ENCODE measurements at places on chromosomes 11 and 22.

GRCh38 chr11:81197396-81197795, 1536.3 kb downstream of the FAM181B start:
- no peak for DNase-seq

DNA sequence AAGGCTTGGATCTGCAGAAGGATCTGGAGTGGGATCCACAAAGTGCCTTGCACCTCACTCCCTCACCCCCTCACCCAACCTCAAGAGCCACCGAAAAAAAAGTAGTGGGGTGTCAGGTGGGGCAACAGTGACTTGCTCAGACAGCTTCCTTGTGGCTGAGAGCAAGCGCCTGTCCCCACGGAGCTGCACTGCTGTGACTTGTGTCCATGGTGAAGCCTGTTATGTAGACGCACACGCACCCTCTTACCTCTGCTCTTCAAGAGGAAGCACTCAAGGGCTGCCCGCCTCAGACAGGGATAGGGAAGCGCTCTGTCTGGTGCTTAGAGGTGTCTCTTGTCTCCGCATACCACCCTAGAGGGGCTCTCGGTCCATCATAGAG, 1.2 kb downstream of the DRD2 start:
- peak; percentile 22 for DNase-seq

- no peak for DNase-seq
Observed at GRCh38 chr11:130487924-130488815, 39.7 kb downstream of the ADAMTS15 start.

DNA sequence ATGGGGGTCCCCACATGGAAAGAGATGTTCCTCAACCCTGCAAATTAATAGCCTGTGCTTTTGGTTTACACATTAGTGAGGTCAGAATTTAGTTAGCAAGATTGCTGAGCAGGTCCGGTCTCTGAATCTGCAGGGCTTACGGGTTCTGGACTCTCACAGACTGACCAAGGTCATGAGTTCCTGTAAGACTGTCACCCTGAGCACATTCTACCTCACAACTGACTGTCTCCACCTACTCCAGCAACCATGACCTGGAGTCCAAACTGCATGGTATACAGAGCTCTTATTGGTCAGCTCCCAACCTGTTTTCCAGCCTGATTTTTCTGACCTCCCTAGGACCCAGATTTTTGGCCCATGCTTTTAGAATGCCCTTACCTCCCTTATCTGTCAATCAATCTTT, 28.2 kb downstream of the DKK3 start:
- DNase-seq = no peak

GRCh38 chr11:60208146-60208895, 25.4 kb upstream of the MS4A6A start:
- DNase-seq = no peak

- no peak for DNase-seq
Observed at GRCh38 chr22:26812731-26813130, 155.3 kb downstream of the MIAT start.

- DNase-seq = no peak
Observed at GRCh38 chr11:64660706-64661105, 62.3 kb downstream of the NRXN2 start.

DNA sequence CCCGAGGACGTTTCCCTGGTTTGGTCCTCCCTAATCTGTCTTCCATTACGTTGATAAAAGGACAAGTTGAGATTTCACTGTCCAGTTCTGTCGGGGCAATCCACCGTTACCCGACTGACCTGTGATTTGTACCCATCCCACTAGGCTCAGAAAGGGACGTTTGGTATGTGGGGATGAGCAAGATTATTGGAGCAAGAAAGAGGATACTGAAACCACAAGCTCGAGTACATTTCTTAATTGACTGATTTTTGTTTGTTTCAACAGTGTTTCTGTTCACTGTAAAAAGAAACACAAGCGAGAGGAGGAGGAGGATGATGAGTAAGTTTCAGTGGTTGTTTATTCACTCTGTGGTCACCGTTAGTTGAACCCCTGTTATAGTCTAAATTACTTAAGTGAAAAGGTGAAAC, 969 bp downstream of the CCDC117 start:
- no peak for DNase-seq

DNA sequence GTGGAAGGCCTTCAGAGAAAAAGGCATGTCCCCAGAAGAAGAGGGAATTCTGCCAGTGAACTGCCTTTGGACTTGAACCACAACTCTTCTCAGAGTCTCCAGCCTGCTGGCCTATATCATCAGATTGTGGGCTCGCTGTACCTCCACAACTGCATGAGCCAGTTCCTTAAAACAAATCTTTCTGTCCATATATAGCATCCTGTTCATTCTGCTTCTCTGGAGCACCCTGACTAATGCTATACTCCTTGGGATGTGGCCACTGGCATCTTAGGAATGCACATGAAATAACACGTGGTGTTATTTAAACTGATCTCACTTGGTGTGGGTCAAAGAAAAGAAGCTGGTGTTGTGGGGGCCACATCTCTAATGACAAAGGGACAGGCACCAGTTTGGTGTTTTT, 58.3 kb upstream of the VSTM5 start:
- no peak for DNase-seq

GRCh38 chr11:113579292-113579940, 104.2 kb upstream of the DRD2 start:
- DNase-seq = no peak

DNA sequence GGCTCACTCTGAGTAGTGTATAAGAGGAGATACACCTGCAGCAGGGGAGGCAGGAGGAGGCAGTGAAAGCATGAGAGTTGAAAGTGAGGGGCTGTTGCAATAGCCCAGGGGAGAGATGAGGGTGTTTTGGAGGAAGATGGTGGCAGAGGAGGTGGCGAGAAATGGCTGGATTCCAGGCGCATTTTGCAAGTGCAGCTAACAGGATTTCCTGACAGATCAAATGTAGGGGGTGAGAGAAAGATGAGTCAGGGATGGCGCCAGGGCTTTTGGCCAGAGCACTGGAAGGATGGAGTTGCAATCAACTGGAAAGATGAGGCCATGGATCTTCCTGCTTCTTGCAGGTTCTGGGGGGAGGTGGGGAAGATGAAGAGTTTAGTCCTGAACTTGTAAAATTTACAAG, 16.8 kb upstream of the TSPAN18 start:
- no peak for DNase-seq

DNA sequence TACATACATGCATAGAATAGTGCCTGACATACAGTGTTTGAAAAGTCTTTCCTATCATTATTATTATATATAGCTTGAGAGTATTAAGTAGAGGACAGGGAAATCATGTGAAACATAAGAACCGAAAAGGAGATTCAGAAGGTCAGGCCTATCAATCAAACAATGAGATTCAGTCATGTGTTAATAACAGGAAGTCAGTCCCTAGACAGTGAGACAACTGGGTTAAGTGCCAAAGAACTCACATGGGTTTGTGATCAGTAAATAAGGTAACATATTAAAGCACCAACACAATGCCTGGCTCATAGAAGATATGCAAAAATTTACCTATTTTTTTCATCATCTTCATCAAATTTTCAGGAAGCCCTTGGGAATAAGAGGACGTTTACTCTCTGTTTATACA, 174.3 kb upstream of the FAT3 start:
- DNase-seq = no peak

- DNase-seq = no peak
Observed at GRCh38 chr22:36770513-36771231, 5.2 kb downstream of the IFT27 start.

DNA sequence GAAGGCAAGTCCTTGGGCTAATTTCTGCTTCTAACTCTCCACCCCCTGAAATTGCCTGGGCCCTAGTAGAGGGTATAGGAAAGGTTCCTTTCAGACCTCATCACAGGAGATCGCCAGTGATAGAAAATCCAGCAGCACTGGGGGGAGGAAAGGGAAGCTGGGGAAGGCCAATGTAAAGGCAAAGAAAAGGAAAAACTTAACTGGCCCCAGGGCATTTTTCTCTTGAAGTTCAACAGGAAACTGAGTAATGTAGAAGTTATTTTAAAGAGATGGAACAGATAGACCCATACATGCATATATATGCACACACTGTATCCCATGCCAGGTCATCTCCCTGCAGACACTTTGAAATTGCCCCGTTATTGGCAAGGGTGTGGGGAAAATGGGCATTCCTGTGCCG, 134.0 kb downstream of the TRIM44 start:
- DNase-seq = no peak

- DNase-seq = no peak
Observed at GRCh38 chr11:122232985-122233384, 117.0 kb upstream of the BLID start.

GRCh38 chr11:126396965-126397364, 41.5 kb downstream of the ST3GAL4 start:
- DNase-seq = no peak

DNA sequence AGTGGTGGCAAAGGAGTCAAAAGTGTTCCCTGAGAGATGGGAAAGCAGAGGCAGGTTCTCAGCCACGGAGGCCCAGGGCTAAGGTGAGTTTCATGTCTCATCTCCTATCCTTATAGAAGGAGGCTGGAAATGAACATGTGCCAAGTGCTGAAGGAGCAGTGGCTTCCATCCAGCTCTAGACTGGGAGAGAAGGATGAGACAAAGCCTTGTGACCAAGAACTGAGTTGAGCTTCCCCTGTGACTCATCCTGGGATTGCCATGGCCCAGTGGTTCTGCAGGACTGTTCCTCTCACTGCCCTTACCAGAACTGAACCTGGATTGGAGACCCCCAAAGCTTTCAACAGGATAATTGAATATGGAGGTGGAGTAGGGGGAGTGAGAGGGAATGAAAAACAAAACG, 16.7 kb upstream of the OR9Q1 start:
- DNase-seq = no peak

GRCh38 chr11:116601814-116602636, 170.8 kb downstream of the BUD13 start:
- DNase-seq = no peak

- no peak for DNase-seq
Observed at GRCh38 chr22:23557467-23557866, 22.6 kb downstream of the IGLL1 start.

DNA sequence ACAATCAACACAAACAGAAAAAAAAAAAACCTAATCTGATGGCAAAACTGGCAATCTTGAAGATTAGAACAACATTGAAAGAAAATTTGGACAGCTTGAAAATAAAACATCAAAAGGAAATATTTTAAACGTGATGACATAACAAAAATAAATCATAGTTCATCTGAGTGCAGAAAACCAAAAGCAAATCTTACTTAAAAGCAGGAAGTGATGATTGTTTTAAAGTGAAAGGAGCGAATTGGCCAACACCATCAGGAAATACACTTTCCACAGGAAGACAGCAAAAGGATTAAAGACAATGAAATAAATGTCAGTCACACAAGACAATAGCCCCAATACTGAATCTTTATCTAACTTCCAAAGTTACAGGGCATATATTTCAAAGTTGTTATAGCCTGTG, 696.5 kb upstream of the CHORDC1 start:
- no peak for DNase-seq

- DNase-seq = no peak
Observed at GRCh38 chr11:75874684-75875341, 59.8 kb downstream of the UVRAG start.

GRCh38 chr11:126538071-126538470, 182.6 kb downstream of the ST3GAL4 start:
- DNase-seq = peak; percentile 67

- DNase-seq = no peak
Observed at GRCh38 chr11:11569936-11570491, 51.8 kb downstream of the GALNT18 start.

- DNase-seq = no peak
Observed at GRCh38 chr22:41742918-41743317, 43.6 kb downstream of the MEI1 start.

DNA sequence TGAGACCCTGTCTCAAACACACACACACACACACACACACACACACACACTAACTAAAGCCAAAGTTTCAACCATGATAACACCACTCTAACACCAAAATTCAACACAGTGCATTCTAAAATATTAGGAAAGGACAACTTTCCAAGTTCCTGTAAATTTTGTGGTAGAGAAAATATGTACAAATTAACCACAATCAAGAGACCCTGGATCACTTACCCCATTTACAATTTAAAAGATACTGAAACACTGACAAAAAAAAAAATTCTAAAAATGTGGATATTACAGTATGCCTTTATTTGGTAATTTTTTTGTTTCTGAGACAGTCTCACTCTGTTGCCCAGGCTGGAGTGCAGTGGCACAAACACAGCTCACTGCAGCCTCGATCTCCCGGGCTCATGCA, 9.7 kb downstream of the MRTFA start:
- DNase-seq = no peak

DNA sequence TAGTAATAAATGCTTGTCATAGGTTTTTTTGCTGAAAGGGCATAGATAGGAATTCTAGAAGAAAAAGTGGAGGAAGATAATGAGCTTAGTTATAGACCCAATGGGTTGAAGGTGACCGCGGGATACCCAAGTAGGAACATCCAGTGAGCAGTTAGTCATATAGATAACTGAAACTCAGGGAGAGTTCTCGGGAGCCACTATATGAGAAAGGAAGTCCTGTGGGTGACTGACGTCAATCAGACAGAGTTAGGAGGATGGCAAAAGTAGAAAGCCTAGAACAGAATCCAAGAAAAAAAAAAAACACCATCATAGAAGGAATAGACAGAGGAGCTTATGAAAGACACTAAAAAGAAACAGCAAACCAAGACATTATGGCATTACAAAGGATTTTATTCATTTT, 1.6 kb upstream of the CNGA4 start:
- no peak for DNase-seq

DNA sequence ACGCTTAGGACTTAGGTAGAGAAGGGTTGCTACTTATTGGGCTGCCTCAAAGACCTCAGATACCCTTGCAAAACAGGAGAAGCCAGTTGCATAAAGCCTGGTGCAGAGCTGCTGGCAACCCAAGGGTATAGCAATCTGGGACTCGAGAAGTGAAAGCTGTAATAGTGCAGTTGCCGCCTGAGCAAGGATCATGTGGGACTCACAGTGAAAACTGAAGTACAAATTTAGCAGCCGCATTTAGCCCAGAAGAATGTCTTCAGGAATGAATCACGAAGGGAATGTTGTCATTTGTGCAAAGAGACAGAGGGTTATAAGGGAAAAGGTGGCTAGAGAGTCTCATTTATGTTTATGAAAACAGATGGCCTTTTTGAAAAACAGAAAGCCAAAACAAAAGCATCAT, 267.2 kb downstream of the TENM4 start:
- no peak for DNase-seq

GRCh38 chr22:42895087-42895486, 38.0 kb upstream of the ARFGAP3 start:
- DNase-seq = no peak

GRCh38 chr11:102494216-102494615, 36.3 kb downstream of the MMP7 start:
- no peak for DNase-seq

All from NCI-H187 (cell line).